Renal pelvis (tissue), 12 donors: ENCODE measurements at places on chromosomes 6 and 20. TPM values are rescaled to one million over a fixed set of nuclear protein-coding genes. Genes with fewer than 3 reads are reported as not detected.

DNA sequence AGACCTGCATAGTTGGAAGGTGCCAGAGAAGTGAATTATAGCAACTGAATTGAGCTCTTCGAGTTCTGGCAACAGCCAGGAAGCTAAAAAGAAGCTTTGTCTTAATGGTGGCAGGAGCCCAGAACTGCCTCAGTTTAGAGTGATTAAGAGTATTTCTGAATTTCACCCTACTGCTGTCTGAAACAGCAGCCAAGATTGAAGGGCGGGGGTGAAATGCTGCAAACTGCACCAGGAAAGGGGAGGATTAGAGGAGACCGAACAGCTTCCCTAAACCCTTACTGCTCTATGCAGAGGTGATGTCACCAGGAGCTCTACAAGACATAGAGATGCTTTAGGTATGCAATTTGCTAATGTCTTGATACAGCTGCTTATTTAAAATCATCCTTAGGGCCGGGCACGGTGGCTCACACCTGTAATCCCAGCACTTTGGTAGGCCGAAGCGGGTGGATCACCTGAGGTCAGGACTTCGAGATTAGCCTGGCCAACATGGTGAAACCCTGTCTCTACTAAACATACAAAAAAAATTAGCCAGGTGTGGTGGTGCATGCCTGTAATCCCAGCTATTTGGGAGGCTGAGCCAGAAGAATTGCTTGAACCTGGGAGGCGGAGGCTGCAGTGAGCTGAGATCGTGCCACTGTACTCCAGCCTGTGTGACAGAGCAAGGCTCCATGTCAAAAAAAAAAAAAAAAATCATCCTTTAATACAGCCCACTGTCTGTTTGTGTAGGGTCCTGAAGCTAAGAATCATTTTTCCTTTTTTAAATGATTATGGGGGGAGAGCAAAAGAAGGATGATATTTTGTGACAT is 91.7 kb upstream of the IYD start:
- DNase-seq: no peak

- DNase-seq: no peak
These were observed 140.9 kb downstream of the GRIK2 start for GRCh38 chr6:101534386-101534785.

DNA sequence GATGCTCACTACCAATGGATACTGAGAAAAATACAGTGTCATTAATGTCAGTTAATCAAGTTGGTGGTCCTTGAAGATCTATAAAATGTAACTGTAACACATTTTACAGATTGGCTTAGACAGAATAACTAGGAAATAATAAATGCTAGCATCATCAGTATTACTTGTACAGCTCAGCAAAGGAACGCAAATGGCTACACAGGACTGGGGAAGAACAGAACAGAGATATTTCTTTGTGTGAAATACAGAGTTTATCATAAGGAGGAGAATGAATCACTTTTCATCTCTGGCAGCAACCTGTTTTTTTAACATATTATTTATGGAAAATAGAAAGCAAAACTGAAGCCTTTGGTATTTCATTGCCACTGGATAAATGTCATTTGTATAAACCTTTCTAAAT is 8.2 kb upstream of the QKI start:
- DNase-seq: no peak

Gene EDN1
- polyA plus RNA-seq: 4.9 TPM

GRCh38 chr6:22442826-22443225 is 126.5 kb upstream of the HDGFL1 start:
- no peak for DNase-seq

- no peak for DNase-seq
These were observed 64.5 kb upstream of the HIVEP1 start for GRCh38 chr6:11947575-11947974.

- DNase-seq: no peak
These were observed 34.9 kb downstream of the PYGB start for GRCh38 chr20:25282796-25283195.

DNA sequence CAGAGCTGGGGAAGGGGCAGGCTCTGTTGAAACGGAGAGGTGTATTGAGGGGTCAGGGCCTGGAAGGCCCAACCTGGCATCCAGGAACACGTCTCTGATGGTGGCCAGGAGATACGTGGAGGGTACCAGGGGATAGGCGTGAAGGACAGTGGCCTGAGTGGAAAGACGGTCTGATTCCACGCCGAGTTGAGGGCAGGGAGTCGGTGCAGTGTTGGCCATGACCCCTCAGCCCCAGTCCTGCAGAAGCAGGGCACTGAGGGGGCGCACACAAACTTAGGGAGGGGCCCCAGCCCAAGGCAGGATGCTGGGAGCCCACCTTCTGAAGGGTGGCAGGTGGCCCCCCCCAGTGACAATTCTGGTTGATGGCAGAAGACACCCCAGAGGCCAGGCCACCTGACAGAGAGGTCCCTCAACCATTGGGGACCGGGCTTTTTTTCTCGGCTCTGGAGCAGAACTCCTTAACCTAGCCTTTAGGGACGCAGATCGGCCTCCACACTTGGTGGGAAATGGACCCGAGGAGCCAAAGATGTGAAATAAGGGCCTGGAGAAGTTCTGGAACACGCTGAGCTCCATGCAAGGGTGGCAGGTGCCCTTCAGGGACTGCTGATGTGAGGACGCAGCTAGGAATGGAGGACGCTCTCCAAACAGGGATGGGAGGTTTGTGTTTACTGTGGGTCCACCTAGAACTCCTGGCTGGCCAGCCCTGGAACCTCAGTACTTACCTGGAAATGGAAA is 91.0 kb downstream of the TMEM242 start:
- no peak for DNase-seq

Gene GRM1
- 0.17 TPM for polyA plus RNA-seq

DNA sequence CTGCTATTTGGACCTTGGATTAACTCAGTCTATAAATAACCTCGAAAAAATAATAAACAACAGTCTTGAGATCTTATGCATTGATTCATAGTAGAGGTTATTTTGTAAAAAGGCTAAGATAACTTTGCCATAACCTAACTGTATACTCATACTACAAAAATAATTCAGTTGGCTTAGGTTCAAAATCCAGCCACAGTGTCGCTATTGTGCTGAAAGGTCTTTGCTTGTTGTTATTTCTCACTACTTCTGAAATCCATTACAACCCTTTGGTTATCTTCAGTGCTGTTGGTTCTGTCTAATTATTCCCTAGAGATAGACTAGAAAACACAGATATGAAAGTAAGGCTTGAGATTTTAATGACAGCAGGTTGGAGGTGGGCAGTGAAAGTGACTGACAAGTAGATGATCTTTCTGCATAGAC is 74.4 kb downstream of the MKKS start:
- no peak for DNase-seq

Gene FGD2
- 2.6 TPM for polyA plus RNA-seq

- DNase-seq: no peak
These were observed 62.0 kb upstream of the PHACTR2 start for GRCh38 chr6:143615785-143616184.

DNA sequence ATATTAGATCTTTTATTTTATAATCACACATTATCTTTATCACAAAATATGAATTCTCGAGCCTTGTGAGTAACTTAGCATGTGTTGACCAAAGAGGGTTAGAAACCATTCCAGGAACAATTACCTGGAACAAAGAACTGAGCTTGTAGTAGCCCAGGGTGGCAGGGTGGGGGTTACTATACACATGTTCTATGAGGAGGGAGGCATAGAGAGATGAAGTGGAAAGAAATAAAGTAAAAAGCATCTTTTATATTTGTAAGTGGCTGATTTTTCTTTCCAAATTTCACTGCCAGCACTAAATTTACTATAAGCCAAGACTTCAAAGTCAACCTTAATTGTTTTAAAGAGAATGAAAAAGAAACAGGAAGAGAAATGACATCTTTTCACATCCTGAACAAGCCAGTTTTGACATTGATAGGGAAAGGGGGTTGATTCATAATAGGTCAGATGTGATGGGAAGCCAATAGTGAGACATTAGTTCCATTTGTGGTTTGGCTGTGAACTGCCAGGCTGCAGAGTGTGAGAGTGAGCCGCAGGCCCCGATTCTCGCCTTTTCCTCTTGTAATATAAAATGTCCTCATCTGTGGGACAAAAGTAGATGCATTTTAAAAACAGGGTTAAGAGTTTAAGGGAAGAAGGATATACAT is 52.7 kb upstream of the MYB start:
- no peak for DNase-seq

Gene GSTA2
- 0.34 TPM for polyA plus RNA-seq
